ENCODE measurements at places on chromosomes 6 and 20.

DNA sequence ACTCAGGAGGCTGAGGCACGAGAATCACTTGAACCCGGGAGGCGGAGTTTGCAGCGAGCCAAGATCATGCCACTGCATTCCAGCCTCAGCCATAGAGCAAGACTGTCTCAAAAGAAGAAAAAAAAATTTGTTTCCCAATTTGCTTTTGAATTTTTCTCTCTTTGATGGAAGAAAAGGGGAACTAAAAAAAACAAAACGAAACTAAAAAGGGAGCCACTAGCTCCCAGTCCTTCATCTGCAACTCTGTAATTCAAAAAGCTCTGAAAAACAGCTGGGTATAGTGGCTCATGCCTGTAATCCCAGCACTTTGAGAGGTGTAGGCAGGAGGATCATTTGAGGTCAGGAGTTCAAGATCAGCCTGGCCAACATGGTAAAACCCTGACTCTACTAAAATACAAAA, 9.5 kb downstream of the OVOL2 start:
- DNase-seq = peak; percentile 61

DNA sequence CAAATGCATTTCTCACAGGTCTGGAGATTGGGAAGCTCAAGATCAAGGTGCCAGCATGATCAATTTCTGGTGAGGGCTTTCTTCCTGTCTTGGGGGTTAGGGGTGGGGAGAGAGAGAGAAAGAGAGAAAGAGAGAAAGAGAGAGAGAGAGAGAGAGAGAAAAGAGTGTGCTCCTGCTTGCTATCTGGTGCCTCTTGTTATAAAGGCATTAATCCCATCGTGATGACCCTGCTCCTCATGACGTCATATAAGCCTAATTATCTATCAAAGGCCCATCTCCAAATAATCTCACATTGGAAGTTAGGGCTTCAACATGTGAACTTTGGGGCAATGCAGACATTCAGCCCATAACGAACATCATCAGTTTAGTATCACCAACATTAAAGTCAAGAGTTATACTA, 114.8 kb downstream of the EYA4 start:
- DNase-seq = no peak

GRCh38 chr20:32762754-32763201, 593 bp downstream of the DNMT3B start:
- peak; percentile 64 for DNase-seq

- DNase-seq = no peak
Measured at GRCh38 chr6:165821754-165822153, 158.7 kb upstream of the PDE10A start.

GRCh38 chr6:84052204-84052882, 18.8 kb downstream of the MRAP2 start:
- DNase-seq = no peak

DNA sequence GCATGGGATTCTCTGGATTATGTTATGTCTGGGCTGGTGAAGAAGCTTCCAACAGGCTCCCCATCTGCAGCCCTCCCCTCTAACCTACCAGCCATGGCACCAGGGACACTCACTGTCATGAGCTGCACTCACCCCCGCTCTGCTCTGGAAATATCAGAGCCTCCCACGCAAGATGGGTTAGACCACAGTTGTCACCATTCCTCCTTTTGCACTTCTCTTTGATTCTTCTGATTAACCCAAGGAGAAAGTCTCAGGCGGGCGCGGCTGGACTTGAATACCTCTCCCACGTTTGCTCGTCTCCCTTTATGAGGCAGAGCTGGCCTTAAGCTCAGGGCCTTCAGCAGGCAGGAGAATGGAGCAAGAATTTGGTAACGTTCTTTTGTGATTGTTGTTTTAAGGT, 128.1 kb downstream of the CEBPB start:
- no peak for DNase-seq
